ENCODE measurements at places on chromosomes 6 and 20.
A peak's percentile ranks its signal among the peaks of the same experiment; 100 is the strongest.

DNA sequence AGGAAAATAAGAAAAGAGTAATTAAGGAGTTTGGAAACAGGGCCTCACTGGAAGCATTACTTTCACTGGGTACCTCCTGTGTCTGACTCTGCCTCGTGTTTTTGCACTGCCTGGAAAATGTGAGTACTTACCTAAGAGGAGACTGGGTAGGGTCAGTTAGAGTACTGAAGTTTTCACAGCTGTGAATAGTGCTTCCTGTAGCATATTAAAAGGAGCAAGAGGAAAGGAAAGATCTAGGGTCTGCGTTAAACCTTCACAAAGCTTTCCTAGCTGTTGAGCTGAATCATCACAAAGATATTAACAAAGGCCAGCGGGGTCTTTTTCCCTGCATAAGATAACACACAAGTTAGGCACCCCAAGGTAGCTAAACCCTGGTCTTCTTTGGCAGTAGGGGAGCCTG lies 82.3 kb downstream of the MLIP start:
- no peak for DNase-seq

GRCh38 chr6:30979141-30979540 lies 4.4 kb upstream of the MUC21 start:
- DNase-seq, result no peak

DNA sequence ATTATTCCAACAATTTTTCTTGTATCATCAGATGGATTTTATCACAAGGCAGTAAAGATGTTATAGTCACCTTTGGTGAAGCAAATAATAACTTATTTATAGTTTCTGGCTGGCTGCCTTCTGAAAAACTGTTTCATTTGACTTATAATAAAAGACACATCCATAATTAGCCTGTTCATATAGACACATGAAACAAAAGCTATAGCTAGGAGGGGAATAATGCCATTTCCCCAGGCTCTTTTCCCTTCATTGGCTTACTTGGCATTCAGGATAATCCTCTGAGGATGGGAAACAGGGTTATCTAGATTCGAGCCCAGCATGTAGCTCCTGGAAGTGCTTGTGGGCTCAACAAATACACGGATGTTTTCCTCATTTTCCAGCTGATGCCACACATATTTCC lies 17.5 kb downstream of the MMP24 start:
- no peak for DNase-seq

DNA sequence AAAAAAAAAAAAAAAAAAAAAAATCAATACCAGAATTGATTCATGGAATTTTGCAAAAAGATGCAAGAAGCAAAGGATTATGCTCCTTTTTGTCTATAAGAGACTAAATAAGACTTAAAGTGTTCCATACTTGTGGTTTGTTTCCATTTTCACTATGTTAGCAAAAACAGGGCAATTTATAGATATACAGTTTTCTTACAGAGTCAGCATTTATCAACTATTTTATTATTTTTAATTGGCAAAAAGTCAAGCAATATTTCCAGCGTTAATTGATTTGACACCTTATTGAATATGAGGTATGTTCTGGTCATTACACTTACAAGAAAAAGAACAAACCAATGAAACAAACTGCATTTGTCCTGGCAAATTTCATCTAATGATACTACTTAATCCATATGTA lies 5.4 kb upstream of the SGK1 start:
- no peak for DNase-seq

- peak; percentile 15 for DNase-seq
Observed at GRCh38 chr6:160015778-160016684, 47.1 kb downstream of the IGF2R start.

DNA sequence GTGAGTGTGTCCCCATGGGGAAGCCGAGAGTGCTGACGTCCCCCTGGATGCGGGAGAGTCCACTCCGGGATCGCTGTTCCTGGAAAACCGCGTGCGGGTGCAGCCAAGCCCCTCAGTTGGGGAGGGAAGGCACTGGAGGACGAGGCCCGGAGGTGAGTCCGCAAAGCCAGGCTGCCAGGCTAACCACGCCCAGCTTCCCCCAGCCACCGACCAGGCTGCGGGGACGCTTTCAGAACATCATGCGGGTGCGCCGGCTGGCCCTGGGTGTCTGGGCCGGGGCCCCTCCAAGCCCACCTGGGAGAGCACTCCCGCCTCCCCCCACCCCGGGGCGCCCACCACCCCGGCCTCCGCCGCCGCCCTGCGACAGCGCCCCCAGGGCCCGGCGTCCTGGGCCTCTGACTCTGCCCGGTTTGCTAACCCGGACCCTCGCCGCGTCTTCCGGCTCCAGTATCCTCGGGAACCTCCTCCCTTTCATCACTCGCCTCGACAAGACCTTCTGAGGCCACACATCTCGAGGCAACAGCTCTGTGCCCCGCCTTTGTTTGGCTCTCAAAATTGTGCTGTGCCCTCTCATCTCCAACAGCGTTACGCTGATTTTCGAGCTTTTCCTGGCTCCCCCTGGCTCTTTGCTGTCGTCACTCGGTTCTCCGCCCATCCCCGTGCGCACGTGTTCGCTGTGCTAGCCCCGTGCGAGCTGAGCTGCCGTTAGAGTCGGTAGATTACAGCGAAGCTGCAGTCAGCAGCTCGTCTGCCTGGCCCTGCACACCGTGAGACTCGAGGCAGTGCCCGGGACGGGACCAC lies 47.1 kb upstream of the ENTPD6 start:
- DNase-seq, result peak; percentile 46

GRCh38 chr6:108734271-108734922 lies 113.8 kb upstream of the ARMC2 start:
- DNase-seq, result no peak

GRCh38 chr6:28712982-28713381 lies 187.3 kb downstream of the GPX5 start:
- DNase-seq, result no peak

DNA sequence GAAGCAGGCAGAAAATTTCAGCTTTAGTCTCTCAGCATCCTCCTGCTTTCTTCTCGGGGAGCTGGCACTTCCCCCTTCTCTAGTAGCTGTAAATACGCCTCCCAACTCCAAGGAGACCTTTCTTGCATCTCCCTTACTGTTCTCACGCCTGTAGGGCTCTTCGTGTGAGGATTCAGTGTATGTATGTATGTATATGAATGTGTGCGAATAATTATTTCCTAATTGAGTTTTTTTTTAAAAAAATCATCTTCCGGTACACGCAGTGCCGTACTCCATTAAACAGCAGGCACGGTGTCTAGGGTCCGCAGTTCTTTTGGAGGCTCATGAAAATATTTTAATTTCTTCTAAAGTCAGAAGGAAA lies 85.4 kb downstream of the HFE start:
- DNase-seq, result no peak

GRCh38 chr6:26124781-26125685 lies 37.8 kb downstream of the HFE start:
- DNase-seq, result no peak

DNA sequence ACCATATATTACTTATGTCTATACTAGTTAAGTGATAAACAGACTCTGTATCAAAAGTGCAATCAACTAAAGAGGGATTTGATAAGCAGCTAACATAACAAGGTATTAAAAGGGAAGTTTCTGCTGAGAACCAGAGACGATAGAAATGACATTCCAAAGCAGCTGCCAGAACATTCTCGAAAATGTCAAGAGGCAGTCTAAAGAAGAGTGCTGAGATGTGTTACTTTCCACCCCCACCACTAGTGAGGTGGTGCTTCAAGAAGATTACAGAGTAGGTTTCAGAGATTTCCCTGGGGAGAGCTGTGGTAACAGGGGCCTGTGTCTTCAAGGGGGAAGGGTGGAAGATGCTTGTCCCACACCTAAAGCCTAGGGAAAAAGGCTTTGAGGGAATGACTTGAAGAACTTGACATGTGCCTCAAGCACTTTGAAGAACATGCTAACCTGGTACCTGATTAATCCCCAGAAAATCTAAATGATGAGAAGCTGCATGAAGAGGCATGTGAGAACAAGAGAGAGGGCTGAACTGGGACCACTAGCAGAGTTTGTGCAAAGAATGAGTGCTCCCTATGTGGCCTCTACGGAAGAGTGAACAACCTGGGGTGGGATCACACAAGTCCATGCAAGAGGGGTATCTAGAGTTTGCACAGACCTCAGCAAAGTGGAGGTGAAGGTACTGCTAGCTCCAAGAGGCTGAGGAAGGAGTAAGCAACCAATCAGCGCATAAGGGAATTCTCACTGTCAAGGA lies 5.0 kb downstream of the FAM184A start:
- no peak for DNase-seq

DNA sequence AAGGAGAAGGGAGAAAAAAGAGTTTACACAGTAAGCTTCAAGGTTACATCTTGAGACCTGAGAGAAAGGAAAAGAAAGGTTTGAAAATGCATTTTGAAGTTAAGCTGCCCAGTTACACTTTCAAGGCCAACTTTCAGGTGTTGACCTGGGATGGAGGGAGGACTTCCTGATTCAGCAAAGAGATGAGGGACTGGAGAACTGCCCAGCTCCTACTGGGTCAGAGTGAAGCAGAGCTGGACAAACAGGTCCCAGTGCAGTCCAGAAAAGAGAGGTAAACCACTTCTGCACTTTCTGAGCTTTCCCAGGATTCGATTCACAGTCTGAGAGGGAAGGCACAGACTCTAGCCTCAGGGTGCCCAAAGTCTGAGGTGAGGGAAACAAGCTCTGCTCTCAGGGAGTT lies 6.0 kb upstream of the TJAP1 start:
- DNase-seq, result no peak

DNA sequence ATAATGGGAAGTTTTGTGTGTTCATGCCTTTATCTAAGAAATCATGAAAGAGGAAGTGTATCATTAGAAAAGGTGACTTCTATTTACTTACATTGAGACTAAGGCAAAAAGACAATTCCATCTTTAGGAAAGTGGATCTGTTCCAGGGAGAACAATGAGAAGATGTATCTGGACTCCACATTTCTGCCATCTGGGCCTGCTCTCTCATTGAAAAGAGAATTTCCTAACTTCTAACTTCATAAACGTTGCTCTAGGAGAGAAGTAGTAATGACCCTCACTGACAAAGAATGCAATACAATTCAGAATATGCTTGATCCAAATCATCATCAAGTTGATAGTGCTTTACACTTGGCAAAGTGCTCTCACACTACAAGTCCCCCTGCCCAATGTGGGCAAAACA lies 294.2 kb downstream of the OGFRL1 start:
- no peak for DNase-seq

DNA sequence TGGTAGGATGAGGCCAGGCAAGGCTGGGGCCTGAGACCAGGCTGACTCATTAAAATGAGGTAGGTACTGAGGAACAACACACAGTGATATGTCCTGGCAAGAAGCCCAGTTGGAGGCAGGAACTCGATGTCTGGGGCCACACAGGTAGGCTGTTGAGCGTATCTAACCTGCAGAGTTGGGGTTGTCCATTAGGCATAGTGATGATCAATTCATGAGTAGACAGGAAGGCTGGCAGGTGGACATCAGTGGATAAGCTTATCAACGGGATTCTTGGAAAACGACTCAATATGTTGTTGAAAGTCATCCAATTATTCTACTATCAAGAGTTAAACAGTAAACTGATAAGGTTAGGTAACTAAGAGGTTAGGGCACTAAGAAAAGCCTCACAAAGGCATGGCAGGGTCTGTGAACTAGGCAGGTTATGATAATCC lies 193.2 kb upstream of the COL21A1 start:
- no peak for DNase-seq

GRCh38 chr6:44113414-44113813 lies 13.8 kb downstream of the MRPL14 start:
- no peak for DNase-seq

GRCh38 chr20:18412221-18412901 lies 54.5 kb downstream of the DZANK1 start:
- DNase-seq, result no peak

- no peak for DNase-seq
Observed at GRCh38 chr6:169240591-169241390, 12.9 kb downstream of the THBS2 start.

DNA sequence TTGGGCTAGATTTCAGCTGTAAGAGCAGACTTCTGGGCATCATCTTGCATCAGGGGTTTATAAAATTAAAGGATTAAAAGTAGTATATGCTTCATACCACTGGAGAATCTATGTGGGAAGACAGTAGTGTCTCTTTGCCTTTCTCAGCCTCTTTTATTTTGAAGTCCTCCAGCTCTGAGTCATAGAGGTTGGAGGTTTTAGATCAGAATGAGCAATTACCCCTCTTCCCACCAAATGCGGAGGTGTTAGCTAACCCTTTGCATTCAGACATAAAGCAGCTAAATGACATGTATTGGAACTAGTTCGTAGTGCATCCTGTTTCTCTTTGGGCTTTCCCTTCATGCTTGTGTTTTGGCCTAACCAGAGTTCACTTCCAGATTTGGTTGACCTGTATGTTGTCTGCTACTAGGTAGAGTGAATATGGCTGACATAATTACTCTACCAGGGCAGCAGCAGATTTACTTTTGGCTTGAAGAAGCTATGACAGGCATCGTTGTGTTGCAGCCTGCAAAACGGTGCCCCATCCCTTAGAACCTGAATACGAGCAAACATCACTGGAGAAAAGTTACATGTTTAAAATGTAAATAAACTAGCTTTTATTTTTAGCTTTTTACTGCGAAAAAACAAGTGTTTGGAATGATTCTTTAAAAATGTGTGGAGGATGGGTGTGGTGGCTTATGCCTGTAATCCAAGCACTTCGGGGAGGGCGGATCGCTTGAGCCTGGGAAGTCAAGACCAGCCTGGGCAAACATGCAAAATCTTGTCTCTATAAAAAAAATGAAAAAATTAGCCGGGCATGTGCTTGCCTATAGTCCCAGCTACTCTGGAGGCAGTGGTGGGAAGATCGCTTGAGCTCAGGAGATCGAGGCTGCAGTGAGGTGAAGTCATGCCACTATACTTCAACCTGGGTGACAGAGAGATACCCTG lies 82.2 kb downstream of the MYO6 start:
- no peak for DNase-seq

DNA sequence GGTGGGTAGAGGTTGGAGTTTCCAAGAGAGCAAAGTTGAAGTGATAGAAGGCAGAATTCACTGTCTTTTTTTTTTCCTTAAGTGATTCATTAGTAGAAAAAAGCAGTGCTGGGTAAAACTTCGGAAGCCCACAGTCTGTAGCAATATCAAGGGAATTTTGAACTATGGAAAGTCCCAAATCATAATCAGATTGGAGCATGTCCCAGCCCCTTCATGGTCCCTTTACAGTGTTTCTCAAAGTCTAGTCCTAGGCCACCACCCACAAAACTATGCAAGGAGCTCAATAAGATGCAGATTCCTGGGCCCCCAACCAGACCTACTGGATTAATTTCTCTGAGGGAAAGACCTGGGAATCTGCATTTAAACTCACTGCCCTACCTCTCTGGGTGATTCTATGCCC lies 22.6 kb downstream of the NEDD9 start:
- DNase-seq, result no peak

Data from activated T-cell treated with anti-CD3 and anti-CD28 coated beads for 1 hour (primary cell).